ENCODE measurements at places on chromosomes 11 and 22.
A peak's percentile ranks its signal among the peaks of the same experiment; 100 is the strongest.

DNA sequence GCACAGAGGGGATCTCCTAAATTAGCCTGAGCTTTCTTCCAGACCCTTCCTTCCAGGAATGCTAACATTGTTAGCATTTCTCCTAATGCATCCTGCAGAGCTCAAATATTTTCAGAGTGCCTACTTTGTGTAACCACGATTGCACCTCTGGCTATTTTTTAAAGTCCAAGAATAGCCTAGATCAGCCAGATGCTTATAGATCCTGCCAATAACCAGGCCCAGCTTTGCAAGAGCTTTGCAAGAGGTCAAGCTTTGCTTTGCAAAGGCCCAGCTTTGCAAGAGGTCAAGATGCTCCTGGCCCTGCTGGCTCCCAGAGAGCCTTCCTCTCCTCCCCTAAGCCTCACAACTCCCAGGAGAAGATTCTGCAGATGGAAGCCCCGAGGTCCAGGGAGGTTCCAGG, 491.9 kb downstream of the MN1 start:
- no peak for DNase-seq

DNA sequence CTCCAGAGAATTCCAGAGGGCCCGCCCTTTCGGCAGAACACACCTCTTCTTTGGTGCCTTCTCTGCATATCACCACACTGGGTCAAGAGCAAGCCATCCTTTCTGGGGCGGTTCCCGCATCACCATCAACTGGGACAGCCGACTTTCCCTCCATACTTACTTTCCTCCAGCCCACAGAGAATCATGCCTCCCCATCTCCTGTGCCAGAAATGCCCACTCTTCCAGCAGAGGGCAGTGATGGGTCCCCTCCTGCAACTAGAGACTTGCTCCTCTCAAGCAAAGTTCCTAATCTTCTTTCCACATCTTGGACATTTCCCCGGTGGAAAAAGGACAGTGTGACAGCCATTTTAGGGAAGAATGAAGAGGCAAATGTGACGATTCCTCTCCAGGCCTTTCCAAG, 157.7 kb downstream of the C11orf91 start:
- peak; percentile 57 for DNase-seq

GRCh38 chr22:23156286-23156685, 11.0 kb downstream of the RAB36 start:
- DNase-seq = no peak

- DNase-seq = no peak
Measured at GRCh38 chr11:62610403-62610802, 2.2 kb downstream of the EML3 start.

DNA sequence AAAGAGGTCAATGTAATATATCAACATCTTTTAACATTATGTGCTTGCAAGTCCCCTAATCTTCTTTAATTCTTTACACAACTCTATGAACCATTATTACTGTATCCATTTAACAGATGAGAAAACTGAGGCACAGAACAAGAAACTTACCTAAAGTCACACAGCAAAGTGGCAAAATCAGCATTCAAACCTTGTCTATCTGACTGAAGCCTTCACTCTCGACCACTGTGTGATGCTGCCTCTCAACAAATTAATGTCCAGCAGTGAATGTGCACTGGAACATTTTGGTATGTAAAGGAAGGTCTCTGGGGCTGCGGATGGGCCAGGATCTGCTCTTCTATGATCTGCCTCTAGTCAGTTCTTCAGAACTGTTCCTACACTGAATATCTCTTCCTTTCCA, 42.1 kb downstream of the PRCP start:
- DNase-seq = no peak

Measured in Ammon's horn (tissue), 1 donor.